ENCODE measurements at places on chromosomes 12 and 14. TPM values are rescaled to one million over a fixed set of nuclear protein-coding genes. Genes with fewer than 3 reads are reported as not detected.

- no peak for ATAC-seq
These were observed 29.9 kb upstream of the RBM19 start for GRCh38 chr12:113996026-113996425.

DNA sequence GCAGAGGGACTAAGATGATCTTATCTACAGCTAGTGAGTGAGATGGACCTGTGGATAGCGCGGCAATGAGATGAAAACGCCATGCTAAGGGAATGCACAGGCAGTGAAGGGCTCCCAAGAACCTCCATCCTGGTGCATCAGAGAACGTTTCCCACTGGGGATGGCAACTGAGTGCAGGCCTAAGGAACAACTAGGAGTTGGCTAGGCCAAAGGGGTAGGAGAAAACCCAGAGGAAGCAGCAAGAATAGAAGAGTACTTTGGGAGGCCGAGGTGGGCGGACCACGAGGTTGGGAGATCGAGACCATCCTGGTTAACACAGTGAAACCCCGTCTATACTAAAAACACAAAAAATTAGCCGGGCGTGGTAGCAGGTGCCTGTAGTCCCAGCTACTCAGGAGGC is 24.6 kb upstream of the BATF start:
- ATAC-seq = no peak

DNA sequence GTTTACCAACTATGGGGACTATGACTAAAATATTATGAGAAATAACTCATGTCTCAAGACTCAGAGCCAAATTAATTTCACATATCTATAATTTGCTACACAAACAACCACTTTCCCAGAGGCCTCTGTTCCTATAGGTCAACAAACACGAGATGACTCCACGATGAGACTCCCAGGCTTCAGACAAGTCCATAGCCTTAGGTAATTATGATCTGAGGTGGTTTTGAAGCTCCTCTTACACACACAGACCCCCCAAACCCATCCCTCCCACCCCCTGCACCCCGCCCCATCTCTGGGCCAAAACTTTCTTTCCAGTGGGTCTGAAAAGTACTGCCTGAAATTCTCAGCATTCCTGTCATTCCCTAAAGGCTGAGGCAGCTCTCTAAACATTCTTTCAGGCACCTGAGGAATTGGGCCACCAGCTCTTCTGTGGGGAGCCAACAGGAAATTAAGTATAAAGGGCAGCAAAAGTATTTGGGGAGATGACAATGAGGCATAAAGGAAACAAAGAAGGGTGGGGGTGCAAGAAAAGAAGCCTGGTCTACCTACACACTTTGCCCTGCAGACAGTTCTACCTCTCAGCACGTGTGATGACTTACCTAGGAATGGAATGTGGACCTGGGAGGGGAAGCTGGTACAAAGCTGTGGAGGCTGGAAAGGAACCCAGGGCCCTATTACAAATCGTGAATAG is 143.6 kb downstream of the PAWR start:
- no peak for ATAC-seq

DNA sequence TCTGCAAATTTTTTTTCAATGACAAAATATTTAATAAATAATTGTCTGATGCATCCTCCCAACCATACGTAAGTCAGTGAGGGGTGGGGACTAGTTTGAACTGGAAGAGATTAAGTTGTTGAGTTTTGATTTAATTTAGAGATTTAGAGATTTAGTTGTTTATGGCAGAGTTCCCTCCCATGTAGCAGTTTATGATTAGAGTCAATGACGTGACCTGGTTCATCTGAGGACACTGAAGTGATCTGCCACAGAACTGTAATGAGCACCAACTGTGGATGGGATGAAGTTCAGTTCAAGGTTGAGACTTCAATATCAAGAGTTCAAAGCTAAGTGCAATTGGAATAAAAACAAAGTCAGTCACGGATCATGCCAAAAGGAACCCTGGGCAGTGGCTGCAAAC is 609.3 kb downstream of the NOVA1 start:
- no peak for ATAC-seq

PSMA3 gene
- 190 TPM for total RNA-seq

DACT1 gene
- 2.8 TPM for total RNA-seq

ADAMTS20 gene
- total RNA-seq = 0.05 TPM

VDR gene
- 70.9 TPM for total RNA-seq

RILPL1 gene
- total RNA-seq = 3.5 TPM

PPFIA2 gene
- total RNA-seq = not detected

P2RX4 gene
- total RNA-seq = 31.6 TPM
